ENCODE measurements at places on chromosomes 2 and 18. TPM values are rescaled to one million over a fixed set of nuclear protein-coding genes. Genes with fewer than 3 reads are reported as not detected.

UGT1A7 gene
- total RNA-seq = not detected

MRPS9 gene
- total RNA-seq = 73.2 TPM

ABCG5 gene
- total RNA-seq = not detected

EIF5B gene
- total RNA-seq = 87.0 TPM

TMEFF2 gene
- 0.16 TPM for total RNA-seq

CDH2 gene
- 370 TPM for total RNA-seq
